ENCODE measurements at places on chromosomes 16 and 17. TPM values are rescaled to one million over a fixed set of nuclear protein-coding genes. Genes with fewer than 3 reads are reported as not detected.

SPG7 gene
- total RNA-seq = 53.9 TPM

KRT25 gene
- 0.05 TPM for total RNA-seq

EXOC3L1 gene
- total RNA-seq = not detected

HSD17B1 gene
- 0.82 TPM for total RNA-seq

RAB37 gene
- total RNA-seq = 0.66 TPM

WNK4 gene
- 0.21 TPM for total RNA-seq

CLEC19A gene
- total RNA-seq = not detected

ZFP90 gene
- 9.3 TPM for total RNA-seq

SSTR5 gene
- not detected for total RNA-seq
